ENCODE measurements at places on chromosomes 7 and 10. TPM values are rescaled to one million over a fixed set of nuclear protein-coding genes. Genes with fewer than 3 reads are reported as not detected.

FAM25C gene
- not detected for total RNA-seq

RTKN2 gene
- 6.3 TPM for total RNA-seq

FBH1 gene
- 203 TPM for total RNA-seq

PTER gene
- 5.8 TPM for total RNA-seq

ZNF727 gene
- 12.1 TPM for total RNA-seq

GRCh38 chr10:51789118-51789517, 89.7 kb upstream of the CSTF2T start:
- no peak for DNase-seq

- DNase-seq = no peak
Observed at GRCh38 chr7:98913612-98914011, 35.3 kb downstream of the TRRAP start.

- DNase-seq = no peak
Observed at GRCh38 chr10:71426058-71426605, 29.4 kb downstream of the CDH23 start.

DNA sequence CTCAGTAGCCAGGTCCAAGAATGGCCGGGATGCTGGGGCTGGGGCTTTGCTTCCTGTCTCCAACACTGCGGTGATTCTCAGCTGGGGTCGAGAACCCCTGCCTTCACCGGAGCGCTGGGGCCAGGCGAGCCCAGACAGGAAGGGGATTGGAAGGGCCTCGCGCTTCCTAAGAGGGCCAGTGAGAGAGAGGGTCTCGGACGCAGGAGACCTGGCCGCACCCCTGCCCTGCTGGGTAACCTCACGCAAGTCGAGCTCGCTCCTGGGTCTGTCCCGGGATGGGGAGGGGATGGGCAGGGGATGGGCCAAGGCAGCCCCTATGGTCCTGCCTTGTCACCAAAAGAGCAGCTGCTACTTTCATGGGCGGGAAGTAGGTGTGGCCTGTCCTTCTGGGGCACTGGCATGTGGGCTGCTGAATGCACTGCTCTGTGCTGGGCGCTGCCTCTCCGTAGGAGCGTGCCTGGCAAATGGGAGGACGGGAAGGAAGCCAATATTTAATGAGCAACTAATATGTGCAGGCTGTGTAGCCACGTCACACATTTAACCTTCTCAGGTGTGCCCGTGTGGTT, 20.0 kb downstream of the KCNK18 start:
- DNase-seq = peak; percentile 29

DNA sequence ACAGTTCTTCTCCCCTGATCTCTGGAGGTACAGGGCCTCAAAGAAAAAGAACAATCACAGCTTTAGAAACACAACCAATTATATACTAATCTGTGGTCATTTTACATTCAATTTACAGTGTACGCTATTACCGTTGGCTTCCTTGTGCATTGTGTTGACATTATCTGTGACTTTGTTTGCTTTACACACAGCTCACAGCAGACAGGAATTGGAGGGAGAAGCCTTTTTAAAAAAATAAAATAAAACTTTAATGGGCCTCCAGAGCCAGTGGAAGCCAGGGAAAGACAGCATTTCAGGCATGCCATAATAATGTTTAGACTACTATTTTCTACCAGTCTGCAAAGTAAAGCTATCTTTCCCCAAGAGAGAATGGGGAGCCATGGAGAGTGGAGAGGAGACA, 179.0 kb upstream of the ADO start:
- no peak for DNase-seq

GRCh38 chr10:1203216-1203615, 147.0 kb downstream of the WDR37 start:
- no peak for DNase-seq

DNA sequence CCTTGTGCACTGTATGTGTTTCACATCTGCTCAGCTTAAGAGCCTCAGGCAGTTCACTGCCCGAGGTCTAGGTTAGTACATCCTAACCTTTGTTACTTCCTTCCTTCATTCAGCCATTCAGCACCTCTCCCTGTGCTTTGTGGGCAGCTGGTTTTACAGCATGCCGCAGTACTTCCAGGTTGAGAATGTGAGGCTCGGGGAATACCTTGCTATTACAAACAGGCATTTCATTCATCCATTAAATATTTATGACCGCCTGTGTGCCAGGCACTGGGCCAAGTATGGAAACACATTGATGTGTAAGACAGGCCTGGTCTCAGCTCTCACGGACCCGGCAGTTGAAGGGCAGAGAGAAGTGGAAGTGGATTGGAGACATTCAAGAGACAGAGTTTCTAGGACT, 82.4 kb downstream of the SHH start:
- DNase-seq = no peak

DNA sequence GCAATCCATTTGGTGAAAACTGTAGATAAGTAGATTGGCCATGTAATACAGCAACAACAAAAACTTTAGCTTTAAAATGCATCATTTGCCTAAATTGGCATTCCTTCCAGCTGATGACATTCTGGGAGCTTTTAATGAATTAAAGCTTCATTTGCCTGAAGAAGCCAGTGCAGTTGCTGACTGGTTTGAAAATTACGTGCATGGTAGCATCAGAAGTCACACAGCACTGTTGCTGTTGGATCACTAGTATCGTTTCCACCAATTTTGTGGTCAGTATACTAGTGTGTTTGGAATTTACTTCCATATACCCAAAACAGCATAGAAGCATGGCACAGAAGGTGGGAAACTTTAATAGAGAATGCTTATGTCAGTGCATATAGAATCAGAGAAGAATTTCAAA, 194.9 kb downstream of the ETV1 start:
- DNase-seq = no peak

DNA sequence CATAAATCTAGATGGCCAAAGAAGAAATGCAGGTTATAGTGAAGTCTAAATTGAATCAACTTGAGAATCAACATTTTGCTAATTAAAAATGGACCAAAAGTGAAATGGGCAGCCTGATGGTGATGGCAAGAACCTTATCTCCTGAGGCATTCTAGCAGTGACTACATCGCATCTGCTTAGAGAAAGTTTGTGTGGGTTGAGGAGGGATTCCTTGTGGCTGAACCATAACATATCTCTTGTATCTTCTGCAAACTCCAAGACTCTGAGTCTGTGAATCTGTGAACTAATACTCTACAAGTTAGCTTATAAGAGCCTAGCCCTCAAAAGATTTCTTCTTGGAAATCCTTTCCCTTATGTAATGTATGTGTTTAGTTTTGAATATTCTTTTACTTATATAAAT, 85.6 kb downstream of the PRKG1 start:
- DNase-seq = no peak

- DNase-seq = no peak
Observed at GRCh38 chr7:44236333-44236728, 35.6 kb downstream of the YKT6 start.

- DNase-seq = no peak
Observed at GRCh38 chr7:55086413-55087201, 67.8 kb downstream of the EGFR start.

Measured in testis (tissue), 5 donors.